ENCODE measurements at places on chromosomes 12 and 14. TPM values are rescaled to one million over a fixed set of nuclear protein-coding genes. Genes with fewer than 3 reads are reported as not detected.
A peak's percentile ranks its signal among the peaks of the same experiment; 100 is the strongest.

The RNASE4 gene
- total RNA-seq = 9.3 TPM

The NEDD1 gene
- 30.0 TPM for total RNA-seq

The A2ML1 gene
- total RNA-seq = not detected

The FOXA1 gene
- total RNA-seq = not detected

The SYNDIG1L gene
- not detected for total RNA-seq

The PMCH gene
- not detected for total RNA-seq

The HOXC6 gene
- not detected for total RNA-seq

The RNU4-1 gene
- total RNA-seq = 2,591 TPM

The SERPINA6 gene
- total RNA-seq = not detected

The LRRC10 gene
- not detected for total RNA-seq

DNA sequence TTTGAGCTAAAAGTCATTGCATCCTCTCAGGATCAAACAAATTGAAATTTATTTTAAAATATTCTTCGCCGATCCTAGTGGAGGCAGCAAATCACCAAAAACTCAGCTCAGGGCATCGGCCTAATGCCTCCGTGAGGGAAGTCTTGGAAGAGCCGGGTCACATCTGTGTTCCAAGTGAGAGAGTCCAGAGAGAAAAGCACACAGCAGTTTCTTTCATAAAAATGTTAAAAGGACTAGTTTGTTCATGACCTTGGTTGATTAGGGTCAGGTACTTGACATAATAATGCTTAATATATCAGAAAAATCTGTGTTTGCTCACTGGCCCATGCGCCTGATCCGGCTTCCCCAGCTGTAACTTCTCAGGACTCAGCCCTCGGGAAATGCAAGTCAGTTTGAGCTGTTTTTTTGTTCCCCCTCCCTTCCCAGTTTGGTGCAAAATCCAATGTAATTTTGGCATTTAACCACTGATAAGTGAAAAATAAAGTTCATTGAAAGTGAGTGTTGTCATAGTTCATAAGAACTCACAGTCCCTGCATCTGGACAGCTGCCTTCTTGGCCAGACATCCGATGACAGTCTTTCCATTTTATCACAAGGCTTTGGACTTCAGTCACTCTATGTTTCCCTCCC, 161.7 kb downstream of the CAND1 start:
- no peak overlapping the region for H3K4me3 ChIP-seq
- DNase-seq = no peak
- H3K36me3 ChIP-seq = no peaks in the 10 kb centered on the region
- H3K4me1 ChIP-seq = peaks cover 33% of the 10 kb centered on the region
- H3K27me3 ChIP-seq = no peaks in the 10 kb centered on the region
- no peak overlapping the region for H3K27ac ChIP-seq

GRCh38 chr14:85334316-85334715, 195.6 kb upstream of the FLRT2 start:
- H3K27me3 ChIP-seq = no peaks in the 10 kb centered on the region
- no peaks in the 10 kb centered on the region for H3K4me1 ChIP-seq
- peak; percentile 49 for DNase-seq
- H3K4me3 ChIP-seq = no peak overlapping the region

DNA sequence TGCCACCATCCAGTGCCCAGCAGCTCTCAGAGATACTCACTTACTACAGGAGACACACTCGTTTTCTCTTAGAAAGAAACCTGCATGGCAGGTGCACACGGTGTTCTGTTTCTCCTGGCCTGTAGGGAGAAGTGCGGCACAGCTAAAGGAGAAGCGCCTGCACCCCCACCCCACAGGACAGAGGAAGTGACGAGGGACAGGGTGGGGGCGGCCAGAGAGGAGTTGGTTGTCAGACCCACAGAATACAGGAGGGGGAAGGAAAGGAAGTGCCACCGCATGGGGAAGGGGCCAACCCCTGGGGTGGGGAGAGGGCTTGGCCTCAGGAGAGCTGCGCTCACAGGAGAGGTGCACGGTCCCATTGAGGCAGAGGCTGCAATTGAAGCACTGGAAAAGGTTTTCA, 8.8 kb downstream of the TNFRSF1A start:
- no peaks in the 10 kb centered on the region for H3K27me3 ChIP-seq
- peak overlapping the region; percentile 98 for H3K27ac ChIP-seq
- peaks cover 42% of the 10 kb centered on the region for H3K36me3 ChIP-seq
- H3K4me3 ChIP-seq = no peak overlapping the region
- peaks cover 59% of the 10 kb centered on the region for H3K4me1 ChIP-seq

- H3K4me1 ChIP-seq = no peaks in the 10 kb centered on the region
- H3K27ac ChIP-seq = no peak overlapping the region
- no peak for DNase-seq
- H3K4me3 ChIP-seq = no peak overlapping the region
- H3K36me3 ChIP-seq = peaks cover 63% of the 10 kb centered on the region
Measured at GRCh38 chr14:94050231-94050880, 24.2 kb downstream of the OTUB2 start.

- peaks cover 26% of the 10 kb centered on the region for H3K4me1 ChIP-seq
- no peaks in the 10 kb centered on the region for H3K36me3 ChIP-seq
- DNase-seq = peak; percentile 98
- no peaks in the 10 kb centered on the region for H3K27me3 ChIP-seq
- no peak overlapping the region for H3K27ac ChIP-seq
- H3K4me3 ChIP-seq = no peak overlapping the region
Measured at GRCh38 chr14:33794791-33795305, 156.0 kb downstream of the EGLN3 start.

DNA sequence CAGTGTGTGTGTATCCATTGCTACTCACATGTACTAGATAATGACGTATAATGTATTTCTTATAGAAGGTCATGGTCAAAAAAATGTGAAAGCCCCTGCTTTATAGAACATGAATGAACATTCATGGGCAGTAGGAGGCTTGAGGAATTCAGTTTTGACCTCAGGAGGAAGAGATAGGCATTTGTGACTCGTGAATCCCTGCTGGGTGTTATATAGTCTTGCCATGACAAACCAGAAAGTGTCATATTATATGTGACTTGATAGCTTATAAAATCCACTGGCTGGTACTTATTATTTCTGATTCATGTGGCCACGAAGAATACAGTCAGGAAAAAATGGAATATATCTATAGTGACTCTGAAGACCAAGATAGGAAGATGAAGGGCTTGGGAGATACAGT, 287.6 kb downstream of the CEP128 start:
- no peak for DNase-seq
- no peaks in the 10 kb centered on the region for H3K4me1 ChIP-seq
- H3K27me3 ChIP-seq = no peaks in the 10 kb centered on the region

- H3K4me3 ChIP-seq = no peak overlapping the region
- H3K27ac ChIP-seq = no peak overlapping the region
- peaks cover 3% of the 10 kb centered on the region for H3K27me3 ChIP-seq
- H3K4me1 ChIP-seq = no peaks in the 10 kb centered on the region
- no peaks in the 10 kb centered on the region for H3K36me3 ChIP-seq
Measured at GRCh38 chr12:29035112-29035511, 114.0 kb upstream of the FAR2 start.

DNA sequence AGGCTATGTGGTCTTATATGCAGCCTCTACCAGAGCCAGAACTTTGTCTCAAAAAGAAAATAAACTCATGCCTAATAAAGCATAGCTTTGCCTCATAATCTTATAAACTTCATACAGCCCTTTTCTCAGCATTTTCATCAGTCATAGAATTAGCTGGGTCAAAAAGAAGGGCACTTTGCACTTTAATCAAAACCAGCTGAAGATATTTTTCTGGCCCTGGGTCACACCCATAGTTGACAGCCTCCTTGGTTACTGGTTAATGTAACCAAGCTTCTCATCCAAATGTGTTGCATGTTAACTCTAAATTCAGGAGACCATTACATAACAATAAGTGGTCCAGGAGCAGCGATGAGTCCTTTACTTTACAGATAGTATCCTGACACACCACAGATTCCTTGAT, 558.2 kb downstream of the FLRT2 start:
- no peaks in the 10 kb centered on the region for H3K36me3 ChIP-seq
- H3K4me3 ChIP-seq = no peak overlapping the region
- no peaks in the 10 kb centered on the region for H3K4me1 ChIP-seq
- H3K27me3 ChIP-seq = no peaks in the 10 kb centered on the region
- DNase-seq = no peak

GRCh38 chr14:81535396-81536164, 1.9 kb upstream of the SEL1L start:
- H3K27me3 ChIP-seq = no peaks in the 10 kb centered on the region
- no peaks in the 10 kb centered on the region for H3K36me3 ChIP-seq
- DNase-seq = no peak
- H3K4me1 ChIP-seq = peaks cover 6% of the 10 kb centered on the region
- H3K27ac ChIP-seq = no peak overlapping the region
- H3K4me3 ChIP-seq = no peak overlapping the region

DNA sequence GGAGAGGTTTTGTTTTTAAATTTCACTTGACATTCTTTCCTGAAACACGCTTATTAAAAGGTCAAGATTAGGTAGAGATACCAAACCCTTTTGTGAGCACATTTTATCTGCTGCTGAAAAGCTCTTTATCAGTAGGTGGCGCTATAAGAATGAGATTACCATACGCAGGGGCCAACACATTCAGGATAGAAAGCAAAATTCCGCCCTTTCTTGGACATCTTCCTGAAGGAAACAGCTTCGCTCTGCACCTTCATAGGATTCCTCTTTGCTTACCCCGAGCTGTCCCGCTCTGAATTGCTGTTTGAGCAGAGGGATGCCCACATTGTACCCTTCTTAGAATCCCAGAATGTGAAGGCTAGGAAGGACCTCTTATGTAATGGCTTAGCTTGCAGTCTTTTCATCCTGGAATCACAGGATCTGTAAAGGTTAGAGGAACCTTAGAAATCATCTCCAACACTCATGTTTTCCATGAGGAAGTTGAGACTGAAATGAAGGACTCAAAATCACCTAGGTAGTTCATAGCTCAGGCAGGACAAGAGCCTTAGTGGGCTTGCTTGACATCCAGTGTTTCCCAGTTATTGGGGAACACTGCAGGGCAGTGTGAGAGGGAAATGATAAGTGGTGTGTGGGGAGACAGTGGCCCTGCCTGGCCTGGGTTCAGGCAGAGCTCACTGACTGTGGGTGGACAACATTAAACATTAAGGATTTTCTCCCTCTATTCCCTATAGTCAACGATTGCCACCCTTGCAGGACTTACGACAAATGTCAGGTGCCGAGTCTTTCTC, 38.7 kb upstream of the CRY1 start:
- peak; percentile 29 for DNase-seq
- H3K27ac ChIP-seq = no peak overlapping the region
- no peaks in the 10 kb centered on the region for H3K27me3 ChIP-seq
- H3K4me3 ChIP-seq = no peak overlapping the region
- H3K4me1 ChIP-seq = no peaks in the 10 kb centered on the region
- H3K36me3 ChIP-seq = no peaks in the 10 kb centered on the region

GRCh38 chr12:15151161-15152091, 69.8 kb downstream of the RERG start:
- H3K27ac ChIP-seq = no peak overlapping the region
- no peak overlapping the region for H3K4me3 ChIP-seq
- H3K4me1 ChIP-seq = peaks cover 8% of the 10 kb centered on the region
- no peaks in the 10 kb centered on the region for H3K36me3 ChIP-seq

Data from astrocyte (in vitro differentiated cells and primary cell).